Umbilical cord (tissue), 2 donors: ENCODE measurements at places on chromosomes 2 and 18. TPM values are rescaled to one million over a fixed set of nuclear protein-coding genes. Genes with fewer than 3 reads are reported as not detected.
A peak's percentile ranks its signal among the peaks of the same experiment; 100 is the strongest.

- DNase-seq: peak; percentile 75
These were observed 58.3 kb downstream of the FBXO36 start for GRCh38 chr2:229980431-229981184.

The CIDEA gene
- total RNA-seq: not detected

The TANC1 gene
- total RNA-seq: 30.3 TPM

DNA sequence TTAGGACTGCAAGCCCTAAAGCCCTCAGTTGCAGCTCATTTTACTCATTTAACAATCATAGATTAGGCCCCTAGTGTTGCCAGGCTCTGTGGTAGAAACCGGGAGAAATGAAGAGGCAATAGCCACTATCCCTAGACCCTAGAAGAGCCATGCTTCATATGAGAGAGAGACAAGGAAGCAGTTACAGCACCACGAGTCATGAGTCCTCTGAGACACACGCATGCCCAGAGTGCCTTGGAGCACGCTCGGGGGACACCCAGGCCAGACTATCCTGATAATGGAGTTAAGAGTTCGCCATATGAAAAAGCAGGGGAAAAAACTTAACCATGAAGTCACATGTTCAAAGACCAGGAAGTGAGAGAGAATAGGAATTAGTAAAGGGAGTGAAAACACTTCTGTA is 321.5 kb upstream of the PKDCC start:
- no peak for DNase-seq
